ENCODE measurements at places on chromosomes 7 and 10. TPM values are rescaled to one million over a fixed set of nuclear protein-coding genes. Genes with fewer than 3 reads are reported as not detected.

Gene ELMO1
- not detected for total RNA-seq

Gene CUX1
- total RNA-seq = 23.2 TPM

DNA sequence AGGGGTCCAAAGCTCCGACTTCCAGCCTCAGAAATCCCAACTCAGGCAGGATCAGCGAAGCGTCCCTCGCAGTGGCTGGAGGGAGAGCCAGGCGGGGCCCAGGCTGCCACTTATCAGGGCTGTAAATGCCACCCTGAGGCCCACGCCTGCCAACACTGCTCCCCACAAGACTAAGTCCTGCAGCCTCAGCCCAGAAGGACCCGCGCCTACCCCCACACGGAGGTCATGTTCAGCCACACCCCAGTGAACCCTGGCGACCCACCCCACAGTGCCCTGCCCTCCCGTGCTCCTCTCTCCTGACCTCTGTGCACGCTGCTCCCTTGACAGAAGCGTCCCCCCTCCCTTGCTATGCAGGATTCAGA lies 3.2 kb downstream of the PSMG3 start:
- DNase-seq = no peak

- no peak for DNase-seq
Observed at GRCh38 chr7:85010306-85010705, 176.6 kb downstream of the SEMA3D start.

GRCh38 chr10:1663226-1663625 lies 74.1 kb downstream of the ADARB2 start:
- no peak for DNase-seq

GRCh38 chr7:91850455-91850854 lies 30.0 kb downstream of the MTERF1 start:
- no peak for DNase-seq

Gene LEP
- not detected for total RNA-seq

GRCh38 chr7:75739796-75740672 lies 1.3 kb upstream of the HIP1 start:
- no peak for DNase-seq

- DNase-seq = no peak
Observed at GRCh38 chr7:47811632-47812380, 136.5 kb downstream of the PKD1L1 start.

GRCh38 chr7:92121681-92122080 lies 12.6 kb downstream of the CYP51A1 start:
- no peak for DNase-seq

GRCh38 chr7:45869426-45869825 lies 3.5 kb downstream of the CCDC201 start:
- DNase-seq = no peak

GRCh38 chr10:113452146-113452845 lies 100.6 kb upstream of the HABP2 start:
- DNase-seq = no peak

Gene NOLC1
- total RNA-seq = 202 TPM

DNA sequence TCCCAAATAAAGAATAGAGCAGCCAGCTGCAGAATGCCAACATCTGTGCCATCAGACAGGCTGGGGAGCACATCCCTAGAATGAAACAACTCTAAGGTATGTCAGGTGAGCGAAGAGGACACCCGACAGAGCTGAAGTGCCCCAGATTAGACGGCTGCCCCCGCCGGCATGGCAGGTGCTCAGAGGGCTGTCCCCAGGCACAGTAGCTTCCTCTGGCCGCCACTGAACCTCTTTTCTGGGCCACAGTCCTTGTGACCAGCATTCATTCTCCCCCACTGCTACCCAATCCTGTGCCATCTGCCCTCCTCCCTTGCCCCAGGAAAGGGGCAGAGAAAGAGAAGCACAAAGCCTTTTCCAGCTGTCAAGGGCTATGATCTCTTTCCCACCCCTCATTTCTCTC lies 41.7 kb downstream of the RGS10 start:
- DNase-seq = peak; percentile 8

- peak; percentile 83 for DNase-seq
Observed at GRCh38 chr10:101838416-101838970, 5.1 kb downstream of the KCNIP2 start.

Gene ARMC3
- total RNA-seq = not detected

DNA sequence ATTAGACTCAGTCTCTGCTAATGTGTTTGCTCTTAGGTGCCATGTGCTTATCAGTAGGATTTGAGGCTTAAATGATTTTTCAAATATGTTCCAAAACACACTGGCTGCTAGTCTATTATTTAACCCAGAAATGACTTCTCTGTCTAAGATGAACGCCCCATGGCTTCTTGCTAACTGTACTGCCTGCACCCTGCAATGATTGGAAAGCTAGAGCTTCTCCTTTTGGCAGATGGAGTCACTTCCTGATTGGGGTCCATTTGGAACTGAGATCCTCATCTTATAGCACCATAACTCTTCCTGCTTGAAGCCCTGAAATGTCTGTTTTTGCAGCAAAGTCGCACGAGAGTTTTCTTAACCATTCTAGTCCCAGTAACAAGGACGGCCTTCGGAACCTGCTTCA lies 186.5 kb upstream of the ADO start:
- DNase-seq = no peak

Gene EGFR
- total RNA-seq = 0.12 TPM

Gene PRF1
- total RNA-seq = not detected

DNA sequence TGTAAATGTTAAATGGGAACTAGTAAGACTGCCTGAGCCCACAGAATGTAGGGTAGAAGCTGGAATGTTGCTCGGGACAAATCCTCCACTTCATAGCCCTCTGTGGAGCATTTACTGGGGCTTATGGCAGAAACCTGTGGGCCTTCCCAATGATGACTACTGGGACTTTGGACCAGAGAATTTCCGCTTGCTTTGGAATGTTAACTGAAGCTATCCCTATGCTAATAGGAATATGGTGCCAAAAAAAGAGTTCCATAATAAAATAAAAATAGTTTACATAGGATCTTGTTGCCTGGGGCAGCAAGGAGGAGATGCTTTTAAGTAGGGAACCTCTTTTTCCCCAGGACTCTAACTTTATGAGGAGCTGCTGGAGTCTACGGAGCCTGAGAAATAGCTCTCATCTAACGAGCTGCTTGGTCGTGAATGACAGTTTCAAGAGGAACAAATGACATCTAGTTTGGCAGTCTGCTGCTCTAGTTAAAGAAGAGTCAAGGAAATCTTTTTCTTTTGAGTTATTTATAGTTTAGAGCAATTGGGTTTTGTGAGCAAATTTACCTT lies 5.7 kb upstream of the DYNC2I1 start:
- no peak for DNase-seq

Gene HOXA6
- total RNA-seq = not detected

Gene UCN3
- total RNA-seq = not detected

GRCh38 chr7:122528879-122529481 lies 169.9 kb downstream of the RNF133 start:
- peak; percentile 76 for DNase-seq

DNA sequence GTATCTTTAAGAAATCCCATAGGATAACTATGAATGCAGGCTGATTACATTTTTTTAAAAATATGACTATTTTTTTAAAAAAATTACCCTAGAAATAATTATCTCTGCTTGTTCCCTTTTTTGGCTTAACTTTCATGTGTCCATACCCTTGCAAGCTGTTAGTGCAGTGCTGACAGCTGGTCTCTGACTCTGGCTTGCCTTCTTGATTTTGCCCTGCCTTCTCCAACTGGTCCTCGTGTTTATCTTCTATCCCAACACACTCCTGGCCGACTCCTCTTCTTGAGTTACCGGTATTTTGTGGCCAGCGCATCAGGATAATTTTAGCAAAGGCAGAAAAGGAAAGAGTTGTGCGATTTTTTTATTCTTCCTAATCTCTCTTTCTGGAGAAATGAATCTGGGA lies 111.7 kb upstream of the STARD3NL start:
- DNase-seq = peak; percentile 39

GRCh38 chr7:15305002-15305600 lies 256.7 kb downstream of the AGMO start:
- DNase-seq = peak; percentile 11

Gene CRTAC1
- total RNA-seq = 0.10 TPM

- DNase-seq = no peak
Observed at GRCh38 chr7:69199661-69200060, 398.6 kb upstream of the AUTS2 start.

Gene HMX3
- total RNA-seq = not detected

Gene TLX1
- 0.14 TPM for total RNA-seq

GRCh38 chr7:48083114-48083830 lies 5.8 kb upstream of the UPP1 start:
- DNase-seq = no peak

DNA sequence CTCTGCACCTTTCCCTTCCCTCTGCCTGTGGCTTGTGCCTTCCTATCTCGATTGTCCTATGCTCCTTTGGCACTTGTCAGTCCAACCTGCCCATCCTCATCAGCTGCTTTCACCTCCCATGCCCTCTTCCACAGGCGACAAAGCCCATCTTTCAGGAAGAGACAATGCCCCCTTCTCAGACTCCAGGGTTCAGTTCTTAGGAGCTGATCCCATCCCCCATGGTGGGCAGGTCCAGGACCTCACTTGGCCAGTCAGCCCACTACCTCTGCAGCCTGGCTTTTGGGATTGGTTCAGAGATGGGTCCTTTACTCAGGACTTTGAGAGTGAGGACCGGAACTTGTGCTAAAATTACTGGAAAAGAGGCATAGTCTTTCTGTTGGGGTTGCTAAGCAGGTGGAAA lies 74.0 kb upstream of the NANOS1 start:
- DNase-seq = no peak

DNA sequence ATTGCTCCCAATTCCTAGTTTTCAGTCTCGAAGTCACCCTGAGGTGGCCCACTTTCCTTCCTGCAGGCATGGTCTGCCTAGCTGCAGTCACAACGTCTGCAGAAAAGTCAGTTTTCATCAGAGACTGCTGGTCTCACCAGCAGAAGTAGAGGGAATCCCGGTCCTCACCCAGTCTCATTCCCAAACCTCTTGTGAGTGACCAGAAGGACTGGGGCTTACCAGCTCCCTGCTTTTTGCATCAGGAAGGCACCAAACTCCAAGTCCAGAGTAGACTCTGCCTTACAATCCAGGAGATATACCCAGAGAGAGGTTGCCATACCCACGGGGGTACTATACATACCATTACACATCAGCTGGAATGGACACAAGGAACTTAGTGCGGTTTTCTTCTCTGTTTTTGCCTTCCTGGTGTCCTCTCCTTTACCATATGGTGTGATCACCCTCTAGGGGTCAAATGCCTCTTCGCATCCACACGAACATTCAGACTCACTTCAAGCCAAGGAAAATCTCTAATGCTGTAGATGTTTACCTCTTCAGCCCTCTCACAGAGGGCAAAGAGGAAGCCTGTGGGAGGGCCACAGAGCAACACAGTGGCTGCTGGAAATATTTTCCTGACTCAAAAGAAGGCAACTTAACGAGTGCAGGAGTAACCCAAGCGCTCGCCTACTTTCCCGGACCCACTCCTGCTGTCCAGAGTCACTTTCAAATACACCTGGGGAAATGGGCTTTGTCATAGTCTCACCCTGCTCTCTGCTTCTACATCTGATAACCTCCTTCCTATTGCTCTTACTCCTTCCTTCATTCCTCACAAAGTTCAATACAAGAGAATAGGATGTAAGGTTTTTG lies 220.9 kb downstream of the C7orf25 start:
- DNase-seq = peak; percentile 17

GRCh38 chr10:71439670-71440425 lies 43.1 kb downstream of the CDH23 start:
- no peak for DNase-seq

DNA sequence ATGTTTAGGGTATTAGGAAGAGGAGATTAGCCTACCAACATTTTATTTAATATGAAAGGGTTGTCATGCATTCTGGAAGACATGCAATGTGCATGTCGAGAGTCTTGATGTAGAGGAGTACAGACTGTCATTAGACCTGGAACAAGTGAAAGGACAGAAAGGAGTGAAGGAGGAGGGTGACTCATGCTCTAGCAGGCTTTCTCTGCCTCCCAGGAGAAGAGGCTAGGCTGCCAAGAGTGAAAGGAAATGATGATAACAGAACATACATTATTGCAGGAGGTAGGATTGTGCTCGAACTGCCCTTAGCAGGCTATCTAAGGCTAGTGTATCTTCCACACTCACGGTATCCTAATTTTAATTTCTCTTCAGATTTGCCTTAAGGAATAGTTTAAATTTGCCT lies 228.8 kb downstream of the EXOC4 start:
- DNase-seq = peak; percentile 50

DNA sequence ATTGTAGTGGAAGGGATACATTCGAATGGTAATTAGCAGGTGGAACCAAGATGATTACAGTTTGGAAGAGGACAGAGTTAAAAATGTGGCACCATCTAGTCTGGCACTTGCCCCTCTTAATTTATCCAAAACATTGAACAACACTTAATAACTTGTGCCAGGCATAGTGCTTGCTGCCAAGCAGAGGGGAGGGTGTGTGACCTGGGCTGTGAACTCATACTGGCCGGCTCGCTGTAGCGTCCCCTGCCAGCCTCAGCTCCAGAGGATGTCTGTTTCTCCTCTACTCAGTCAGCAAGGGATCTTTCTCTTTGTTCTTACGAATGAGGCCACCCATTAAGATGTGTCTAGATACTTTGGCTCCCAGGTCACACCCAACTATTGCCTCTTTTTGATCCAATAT lies 179.4 kb upstream of the INHBA start:
- DNase-seq = peak; percentile 3

DNA sequence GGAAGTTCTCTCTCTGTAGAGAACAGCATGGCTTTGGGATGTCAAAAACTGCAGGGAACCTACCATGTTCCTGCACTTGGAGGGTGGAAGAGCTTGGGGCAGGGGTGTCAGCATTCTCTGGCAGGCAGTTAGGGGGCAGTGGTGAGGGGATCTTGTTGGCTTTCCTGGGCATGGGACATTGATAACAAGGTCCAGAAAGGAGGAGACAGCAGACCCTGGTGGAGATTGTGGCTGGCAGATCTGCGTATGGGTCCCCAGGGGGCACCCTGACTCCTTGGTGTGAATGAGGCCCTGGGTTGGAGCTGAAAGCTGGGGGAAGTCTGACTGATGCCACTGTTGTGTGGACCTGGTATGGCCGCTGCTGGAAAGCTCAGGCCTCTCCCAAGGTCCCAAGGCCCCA lies 22.9 kb upstream of the CAMK2B start:
- DNase-seq = peak; percentile 10

GRCh38 chr10:130345728-130346127 lies 209.5 kb downstream of the GLRX3 start:
- no peak for DNase-seq

DNA sequence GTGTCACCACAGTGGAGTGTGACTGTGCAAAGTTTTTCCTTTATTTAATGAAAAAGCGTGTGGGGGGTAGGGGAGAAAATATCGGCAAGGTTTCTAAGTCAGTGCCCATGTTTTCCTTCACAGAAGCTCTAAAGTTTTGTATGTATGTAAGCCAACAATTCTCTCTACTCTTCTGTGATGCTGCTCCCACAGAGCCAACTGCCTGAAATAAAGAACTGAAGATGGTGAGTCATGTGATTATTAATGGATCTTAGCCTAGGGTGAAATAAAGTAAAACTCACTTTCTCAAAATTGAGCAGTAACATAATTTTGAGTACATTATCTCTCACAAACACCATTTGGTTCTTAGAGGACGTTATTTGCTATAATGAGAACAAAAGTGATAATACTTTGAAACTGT lies 143.7 kb downstream of the ELMO1 start:
- DNase-seq = no peak

GRCh38 chr7:92425311-92425947 lies 21.9 kb upstream of the GATAD1 start:
- DNase-seq = no peak

Gene CCDC146
- 0.61 TPM for total RNA-seq

GRCh38 chr7:69764147-69764546 lies 165.9 kb downstream of the AUTS2 start:
- peak; percentile 64 for DNase-seq

- no peak for DNase-seq
Observed at GRCh38 chr10:77836299-77836820, 90.2 kb downstream of the DLG5 start.

GRCh38 chr7:106466867-106467266 lies 182.1 kb upstream of the NAMPT start:
- DNase-seq = no peak

Data from G401 (cell line).